ENCODE measurements at places on chromosomes 12 and 14.
A peak's percentile ranks its signal among the peaks of the same experiment; 100 is the strongest.

DNA sequence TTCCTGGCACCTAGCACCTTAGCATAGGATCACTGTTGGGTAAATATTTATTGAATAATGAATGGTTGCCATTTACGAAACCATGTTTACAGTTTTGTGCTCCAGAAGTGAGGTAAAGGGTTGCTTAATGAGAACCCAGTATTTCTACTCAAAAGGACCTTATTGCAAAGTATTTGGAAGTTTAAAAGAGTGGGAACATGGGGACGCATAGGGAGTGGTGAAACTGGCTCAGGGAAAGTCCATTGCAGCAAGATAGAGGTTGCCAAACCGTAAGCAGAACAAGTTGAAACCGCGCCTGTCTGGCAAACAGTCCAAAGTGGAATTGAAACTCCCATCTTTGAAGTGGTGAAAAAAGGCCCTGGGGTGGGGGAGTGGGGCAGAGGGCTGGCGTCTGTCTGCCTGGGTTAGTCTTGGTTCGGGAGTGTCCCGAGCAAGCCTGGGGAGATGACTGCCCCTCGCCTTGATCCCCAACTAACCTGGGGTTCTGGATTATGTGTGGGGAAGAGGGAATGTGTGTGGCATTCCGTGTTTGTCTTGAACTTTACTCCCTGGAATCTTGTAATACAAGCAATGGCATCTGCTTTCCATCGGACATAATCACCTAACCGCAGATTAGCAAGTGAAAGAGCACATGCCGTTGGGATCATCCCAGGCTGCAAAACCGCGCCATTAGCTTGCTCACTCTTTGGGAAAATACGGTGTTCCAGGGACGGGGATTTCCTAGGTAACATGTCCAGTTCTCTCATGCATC is 7.2 kb downstream of the ALDH2 start:
- no peak for DNase-seq

GRCh38 chr14:69335371-69335771 is 62.7 kb downstream of the ERH start:
- no peak for DNase-seq

DNA sequence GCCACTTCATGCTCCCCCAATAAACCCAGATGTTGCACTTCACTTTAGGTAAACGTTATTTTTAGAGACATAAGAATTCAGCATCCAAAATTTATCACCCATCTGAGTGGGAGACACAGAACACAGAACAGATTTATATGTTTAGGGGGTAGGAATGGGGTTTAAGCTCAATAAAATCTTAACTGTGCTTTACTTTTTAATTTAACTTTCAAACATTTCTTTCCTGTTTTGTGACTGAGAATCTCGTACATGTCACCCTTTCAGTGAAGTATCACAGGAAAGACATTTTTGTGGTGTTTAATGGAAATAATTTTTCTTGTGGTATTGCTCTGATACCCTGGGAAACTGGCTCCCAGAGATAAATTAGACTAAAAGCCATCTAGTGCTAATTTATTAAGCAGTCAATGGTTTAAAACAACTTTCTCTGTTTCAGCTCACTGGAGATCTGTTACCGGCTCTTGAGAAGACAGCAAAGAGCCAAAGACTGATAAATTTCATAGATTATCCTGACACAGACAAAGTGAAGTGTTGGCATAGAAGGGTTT is 148.0 kb upstream of the BMP4 start:
- no peak for DNase-seq

- DNase-seq = no peak
Measured at GRCh38 chr12:52945389-52946232, 3.3 kb upstream of the KRT18 start.

GRCh38 chr14:100067481-100067880 is 2.3 kb downstream of the EVL start:
- no peak for DNase-seq

- no peak for DNase-seq
Measured at GRCh38 chr12:108690542-108691174, 40.7 kb downstream of the CORO1C start.

DNA sequence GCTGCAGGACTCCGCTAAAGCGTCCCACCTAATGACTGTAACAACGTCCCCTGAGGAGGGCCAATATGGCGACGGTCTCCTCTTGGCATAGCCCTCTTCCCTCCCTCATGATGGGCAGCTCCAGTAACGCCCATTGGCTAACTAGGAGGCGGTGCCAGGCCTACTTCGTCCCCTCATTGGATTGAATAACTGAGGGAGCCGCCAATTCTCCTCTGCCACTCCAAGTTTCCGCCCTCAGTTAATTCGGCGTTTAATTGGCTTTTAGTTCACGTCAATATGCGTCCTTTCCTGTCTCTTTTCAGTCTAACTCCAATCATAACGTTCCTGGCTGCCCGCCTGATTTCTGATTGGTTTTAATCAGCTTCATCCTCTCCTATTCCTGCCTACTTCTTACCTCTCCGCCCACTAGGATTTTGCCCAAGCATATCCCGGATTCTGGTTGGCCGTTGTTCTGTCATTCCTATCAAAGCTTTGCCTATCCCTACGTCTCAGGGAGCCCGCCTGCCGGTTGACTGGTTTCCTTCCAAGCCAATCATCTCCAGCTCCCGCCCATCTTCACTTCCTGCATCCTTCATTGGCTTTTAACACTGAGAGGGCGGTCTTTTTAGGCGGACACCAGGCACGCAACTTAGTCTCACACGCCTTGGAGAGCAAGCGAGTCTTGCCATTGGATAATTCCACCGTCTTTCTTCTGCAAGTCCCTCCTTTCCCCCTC is 430 bp upstream of the SP1 start:
- DNase-seq = peak; percentile 98

DNA sequence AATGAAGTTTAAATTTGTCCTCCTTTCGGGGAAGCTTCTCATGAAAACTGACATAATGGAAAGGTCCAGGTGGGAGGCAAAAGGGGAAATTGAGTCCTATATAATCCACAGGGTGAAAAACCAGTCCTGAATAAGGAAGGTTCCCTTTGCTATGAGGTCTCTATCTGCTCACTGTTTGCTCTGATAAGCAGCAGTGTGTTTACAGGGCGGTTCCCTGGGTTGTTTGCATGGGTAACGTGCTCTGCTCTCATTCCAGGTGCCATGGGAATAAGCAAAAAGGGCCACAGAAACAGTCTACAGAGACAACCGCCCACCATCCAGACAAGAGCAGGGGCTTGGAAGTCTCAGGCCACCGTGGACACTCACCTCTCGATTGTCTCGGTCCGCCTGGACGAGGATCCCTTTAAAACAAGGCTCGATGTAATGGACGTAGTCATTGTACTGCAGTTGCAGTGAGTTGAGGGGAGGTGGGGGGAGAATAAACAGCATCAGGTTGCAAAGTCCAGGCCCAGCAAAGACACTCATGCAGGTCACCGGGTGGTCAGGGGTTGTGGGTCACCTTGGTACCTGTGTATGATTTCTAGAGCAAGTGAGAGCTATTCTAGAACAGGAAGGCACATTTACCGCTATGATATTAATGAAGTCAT is 32.7 kb downstream of the CACNA2D4 start:
- DNase-seq = no peak

GRCh38 chr12:116777245-116777644 is 39.1 kb downstream of the RNFT2 start:
- no peak for DNase-seq

DNA sequence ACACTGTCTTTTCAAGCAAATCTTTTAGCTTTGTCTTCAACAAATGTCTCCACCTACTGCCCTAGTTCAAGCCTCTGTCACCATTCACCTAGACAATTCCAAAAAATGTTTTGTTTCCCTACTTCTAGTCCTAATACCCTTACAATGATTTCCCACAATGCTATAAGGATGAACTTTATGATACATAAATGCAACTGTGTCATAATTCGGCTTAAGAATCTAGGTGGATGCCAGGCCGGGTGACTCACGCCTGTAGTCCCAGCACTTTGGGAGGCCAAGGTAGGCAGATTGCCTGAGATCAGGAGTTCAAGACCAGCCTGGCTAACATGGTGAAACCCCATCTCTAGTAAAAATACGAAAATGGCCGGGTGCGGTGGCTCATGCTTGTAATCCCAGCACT is 20.7 kb upstream of the CREBL2 start:
- DNase-seq = no peak

Measured in activated CD4-positive, CD25-positive, alpha-beta regulatory T cell treated with anti-CD3 and anti-CD28 coated beads, Interleukin-2, amount 50 U/mL, for 16 hours (primary cell).